ENCODE measurements at places on chromosomes 11 and 22.

GRCh38 chr11:19817265-19817851, 104.7 kb downstream of the NAV2 start:
- DNase-seq, result no peak

- no peak for DNase-seq
These were observed 322.9 kb upstream of the ZC3H12C start for GRCh38 chr11:109770323-109770722.

DNA sequence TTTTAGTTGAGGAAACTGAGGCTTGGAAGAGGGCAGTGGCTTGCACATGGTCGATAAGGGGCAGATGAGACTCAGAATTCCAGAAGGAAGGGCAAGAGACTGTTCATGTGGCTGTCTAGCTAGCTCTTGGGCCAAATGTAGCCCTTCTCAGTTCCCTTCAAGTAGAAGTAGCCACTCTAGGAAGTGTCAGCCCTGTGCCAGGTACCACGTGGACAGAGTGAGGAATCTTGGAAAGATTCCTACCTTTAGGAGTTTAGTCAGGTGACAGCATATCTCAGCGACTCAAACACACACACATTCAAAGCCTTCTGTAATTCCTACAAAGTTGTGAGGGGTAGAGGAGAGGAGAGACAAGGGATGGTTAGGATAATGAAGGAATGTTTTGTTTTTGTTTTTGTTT, 18.3 kb downstream of the PIK3IP1 start:
- no peak for DNase-seq

- DNase-seq, result no peak
These were observed 490.2 kb upstream of the B3GAT1 start for GRCh38 chr11:134901955-134902918.

- no peak for DNase-seq
These were observed 520.8 kb upstream of the KIRREL3 start for GRCh38 chr11:127521413-127521812.

Data from stimulated activated CD4-positive, alpha-beta T cell treated with anti-CD3 and anti-CD28 coated beads, Interleukin-1b, Interleukin-23, amount 100 ng/mL, for 1 hour (primary cell).